Naive thymus-derived CD8-positive, alpha-beta T cell (primary cell): ENCODE measurements at places on chromosomes 2 and 18. TPM values are rescaled to one million over a fixed set of nuclear protein-coding genes. Genes with fewer than 3 reads are reported as not detected.

Gene PIEZO2
- total RNA-seq, result not detected

Gene HTR2B
- total RNA-seq, result not detected

Gene C2orf80
- not detected for total RNA-seq

Gene TEKT4
- not detected for total RNA-seq

- DNase-seq, result no peak
These were observed 958 bp upstream of the ALLC start for GRCh38 chr2:3656762-3657721.

GRCh38 chr18:32310774-32311173, 120.9 kb downstream of the MEP1B start:
- DNase-seq, result no peak

DNA sequence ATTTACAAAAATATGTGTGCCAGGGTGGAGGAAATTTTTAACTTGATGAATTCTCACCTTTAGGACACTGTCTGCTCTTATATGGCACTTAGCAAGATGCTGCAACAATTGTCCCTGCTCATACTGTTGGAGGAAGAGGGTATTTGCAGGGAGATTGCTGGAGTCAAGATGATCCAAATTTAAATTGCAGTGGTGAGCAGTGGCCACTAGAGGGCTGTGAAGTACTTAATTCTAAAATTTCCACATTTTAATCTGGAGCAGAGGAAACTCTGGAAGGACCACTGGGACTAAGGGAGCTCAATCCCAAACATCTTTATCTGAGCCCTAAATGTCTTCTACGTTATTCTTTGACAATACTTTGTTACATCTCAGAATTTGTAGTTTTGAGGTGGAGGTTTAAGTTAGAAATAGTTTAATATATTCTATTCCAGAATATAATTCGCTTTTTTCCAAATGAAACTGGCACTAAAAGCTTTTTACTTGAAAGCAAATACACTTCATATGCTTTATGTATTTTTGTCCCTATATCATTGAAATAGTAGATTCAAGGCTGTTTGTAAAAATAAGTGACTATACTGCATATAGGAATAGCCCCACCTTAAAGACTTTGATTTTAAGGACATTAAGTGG, 33.0 kb upstream of the PTH2R start:
- no peak for DNase-seq

DNA sequence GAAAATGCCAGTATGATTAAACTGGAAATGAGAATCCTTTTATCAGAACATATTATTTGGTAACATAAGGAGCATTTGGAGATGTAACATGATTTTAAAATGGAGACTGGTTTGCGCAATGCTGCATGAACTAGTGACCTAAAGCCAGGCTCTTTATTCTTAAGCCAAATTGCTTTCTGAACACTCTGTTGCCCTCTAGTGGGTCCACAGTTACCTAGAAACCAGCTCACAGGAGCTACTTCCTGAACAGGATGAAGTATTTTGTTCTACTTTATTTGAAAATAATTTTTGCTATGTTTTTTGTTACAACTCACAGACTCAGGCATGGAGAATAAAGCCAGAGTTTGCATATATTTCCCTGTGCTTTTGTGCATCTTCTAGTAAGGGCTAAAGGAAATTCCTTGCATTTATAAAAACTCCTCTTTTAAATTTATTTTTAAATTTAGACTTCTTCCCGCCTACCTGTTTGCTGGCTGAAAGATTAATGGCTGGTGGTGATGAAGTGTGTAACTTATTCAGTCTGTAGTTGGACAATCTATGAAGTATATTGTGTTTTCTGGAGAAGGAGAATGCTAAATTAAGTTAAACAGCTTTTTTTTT, 146.7 kb downstream of the PARD3B start:
- DNase-seq, result peak; percentile 6

GRCh38 chr2:22946553-22946952, 438.4 kb upstream of the KLHL29 start:
- DNase-seq, result no peak

DNA sequence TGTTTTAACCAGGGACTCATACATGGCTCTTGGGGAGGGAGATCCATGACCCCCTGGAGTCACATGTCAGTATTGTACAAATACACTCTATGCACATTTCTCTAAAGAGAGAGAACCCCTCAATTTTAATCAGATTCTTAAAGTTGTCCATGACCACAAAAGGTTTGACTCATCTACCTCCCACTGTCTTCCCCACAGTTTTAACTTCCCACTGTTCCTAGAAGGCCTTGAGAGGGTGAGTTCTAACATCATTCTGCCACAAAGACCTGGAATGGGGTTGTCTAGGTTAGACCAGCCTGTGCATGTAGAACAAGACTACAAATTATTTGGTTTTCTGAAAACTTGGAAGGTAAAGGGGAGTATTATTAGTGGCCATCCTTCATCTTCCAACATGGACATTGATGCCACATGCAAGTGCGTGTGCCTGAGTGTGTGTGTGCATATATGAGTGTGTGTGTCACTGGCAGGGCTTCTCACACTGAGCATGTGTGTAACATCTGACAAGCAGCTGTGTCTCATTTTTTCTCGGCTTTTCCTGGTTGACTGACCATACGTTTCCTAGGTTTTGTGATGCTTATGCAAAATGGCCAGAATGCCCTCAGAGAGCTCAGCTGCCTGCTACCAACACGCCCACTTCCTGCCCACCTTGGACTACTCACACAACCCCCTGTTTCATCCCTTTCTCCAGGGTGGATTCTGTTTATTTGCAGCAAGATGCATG, 94.6 kb upstream of the LGALSL start:
- DNase-seq, result no peak

DNA sequence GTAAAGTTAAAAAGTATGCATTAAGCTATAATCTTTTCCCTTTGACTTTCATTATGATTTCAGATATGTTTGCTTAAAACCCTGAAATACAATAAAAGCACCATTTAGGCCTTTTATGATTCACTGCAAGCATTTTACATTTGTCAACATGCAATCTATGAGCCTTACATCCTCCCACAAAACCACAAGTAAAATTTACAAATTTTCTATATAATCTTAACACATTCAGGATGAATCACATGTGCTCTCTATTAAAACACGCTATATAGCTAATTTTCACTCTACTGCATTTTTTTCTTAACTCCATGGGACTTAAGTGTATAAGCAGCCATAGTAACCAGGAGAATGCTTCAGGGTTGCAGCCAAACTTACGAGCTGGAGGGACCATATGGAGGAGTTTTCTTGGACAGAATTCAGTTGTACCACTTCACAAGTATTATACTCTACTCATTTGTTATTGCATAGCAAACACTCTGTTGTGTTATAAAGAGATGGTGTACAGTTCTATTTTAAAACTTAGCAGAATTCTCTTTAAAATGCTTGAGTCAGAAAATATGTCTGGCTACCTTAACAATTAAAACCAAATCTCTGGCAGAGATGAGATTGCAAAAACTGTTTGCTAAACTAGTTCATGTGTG, 293.2 kb downstream of the ALK start:
- DNase-seq, result no peak

DNA sequence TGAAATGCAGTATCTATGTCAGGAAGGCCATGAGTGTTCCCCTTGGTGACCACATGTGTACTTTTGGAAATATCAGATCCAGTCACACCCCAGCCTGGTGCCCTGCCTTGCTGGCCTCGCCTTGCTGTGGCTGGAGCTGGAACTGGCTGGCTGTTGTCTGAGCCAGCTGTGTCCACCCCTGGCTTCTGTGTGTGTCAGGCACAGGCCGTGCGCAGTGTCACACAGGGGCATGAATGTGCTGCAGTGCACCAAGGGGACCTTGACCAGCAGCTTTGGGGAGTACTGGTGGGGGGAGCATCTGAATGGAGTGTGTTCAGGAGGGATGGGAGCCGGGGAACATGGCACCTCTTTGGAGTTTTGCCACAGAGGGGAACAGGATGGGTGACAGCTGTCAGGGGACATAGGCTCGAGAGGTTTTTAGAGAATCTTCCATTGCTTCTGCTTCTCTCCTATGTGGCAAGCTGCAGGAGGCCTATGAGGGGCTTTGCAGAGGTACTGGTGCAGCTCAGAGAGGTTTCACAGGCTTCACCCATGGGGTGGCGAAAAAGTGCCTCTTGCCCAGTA, 44.7 kb upstream of the FAHD2A start:
- no peak for DNase-seq

DNA sequence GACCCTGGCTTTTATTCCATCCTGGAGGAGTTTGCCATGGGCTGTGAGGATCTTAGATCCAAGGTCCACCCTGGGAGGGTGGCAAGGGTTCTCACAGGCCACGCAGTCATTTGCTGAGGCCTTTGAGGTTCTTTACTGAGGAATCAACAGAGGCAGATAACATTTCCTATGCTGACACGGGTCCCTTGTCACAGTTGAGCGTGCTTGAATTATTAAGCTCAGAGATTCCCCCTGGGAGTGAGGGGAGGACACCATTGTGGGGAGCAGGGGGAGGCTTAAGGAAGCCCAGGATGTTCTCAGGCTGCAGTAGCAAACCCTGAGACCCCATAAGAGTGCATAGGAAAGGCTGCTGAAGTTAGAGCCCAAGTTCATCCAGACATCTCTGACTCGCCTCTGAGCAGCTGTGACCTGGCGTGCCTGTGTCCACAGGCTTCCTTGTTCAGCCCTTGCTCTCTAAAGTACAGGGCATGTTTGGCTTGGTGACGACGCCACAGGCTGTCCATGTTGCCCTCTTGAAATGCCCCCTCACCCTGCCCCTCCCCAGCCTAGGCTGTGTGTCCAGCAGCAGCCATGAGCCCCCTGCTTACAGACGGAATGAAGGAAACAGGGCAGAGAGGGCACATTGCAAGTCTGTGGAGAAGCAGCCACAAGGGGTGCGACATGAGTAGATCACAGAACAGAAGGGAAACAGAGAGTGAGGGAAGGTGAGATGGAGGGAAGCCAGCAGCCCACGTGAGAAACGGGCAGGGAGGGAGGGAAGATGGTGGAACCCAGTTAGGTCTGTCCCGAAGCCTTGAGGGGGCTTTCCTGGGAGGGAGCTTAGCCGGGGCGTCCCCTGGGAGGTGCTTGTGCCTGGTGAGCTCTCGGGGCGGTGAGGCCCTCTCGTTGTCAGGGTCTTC, 34.0 kb downstream of the NAPG start:
- DNase-seq, result no peak

GRCh38 chr18:49698525-49699025, 114.8 kb downstream of the ACAA2 start:
- DNase-seq, result no peak

GRCh38 chr2:147250652-147251356, 594.0 kb upstream of the ACVR2A start:
- DNase-seq, result no peak

DNA sequence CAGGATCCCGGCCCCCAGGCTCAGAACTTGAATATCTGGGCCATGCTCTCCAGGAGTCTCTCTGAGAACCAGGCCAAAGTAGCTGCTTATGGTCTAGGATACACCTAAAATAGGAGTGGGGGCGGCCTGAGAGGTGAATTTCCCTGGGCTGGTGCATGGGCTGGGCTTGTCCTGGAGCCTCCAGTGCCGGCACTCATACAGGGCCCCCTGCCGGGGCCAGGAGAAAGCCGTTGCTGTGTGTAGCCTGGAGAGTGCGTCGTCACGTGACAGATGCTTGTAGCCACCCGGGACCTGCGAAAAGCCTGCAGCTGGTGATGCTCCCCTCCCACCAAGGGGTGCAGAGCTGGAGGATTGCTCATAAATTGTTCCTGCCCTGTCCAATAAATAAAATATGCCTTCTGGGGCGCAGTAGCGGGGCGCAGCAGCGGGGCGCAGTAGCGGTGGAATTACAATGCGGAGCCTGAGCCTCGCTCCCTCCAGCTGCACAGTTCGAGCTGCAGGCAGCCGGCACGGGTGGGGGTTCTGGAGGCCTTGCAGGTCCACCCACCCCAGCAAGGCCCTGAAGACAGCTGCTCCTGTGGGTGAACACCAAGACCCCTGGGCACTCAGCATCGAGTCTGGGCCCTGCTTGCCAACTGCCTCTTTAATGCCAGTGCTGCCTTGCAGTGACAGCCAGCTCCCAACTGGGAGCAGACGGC, 289.9 kb downstream of the NDUFA10 start:
- DNase-seq, result no peak

DNA sequence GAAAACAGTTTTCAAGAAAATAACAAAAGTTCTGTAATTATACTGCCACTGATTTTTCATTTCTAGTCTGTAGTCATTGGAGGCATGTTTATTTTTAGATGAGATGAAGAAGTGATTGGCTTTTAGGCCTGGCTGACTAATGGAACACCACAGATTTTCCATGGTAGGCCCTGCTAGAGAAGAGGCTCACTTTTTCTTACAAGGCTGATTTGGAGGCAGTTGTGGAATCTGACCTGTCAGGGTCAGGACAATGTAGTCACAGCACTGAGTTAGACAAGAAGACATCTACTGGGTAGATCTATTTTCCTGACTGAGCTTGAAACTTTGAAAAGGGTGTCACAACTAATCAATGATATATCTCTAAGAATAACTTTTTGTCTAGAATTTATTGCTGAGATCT, 43.9 kb downstream of the KDM3A start:
- no peak for DNase-seq
